ENCODE measurements at places on chromosomes 2 and 18.

- no peak for ATAC-seq
These were observed 213.7 kb downstream of the TSN start for GRCh38 chr2:121969166-121969565.

GRCh38 chr2:223674998-223675609 lies 72.9 kb upstream of the SCG2 start:
- no peak for ATAC-seq

DNA sequence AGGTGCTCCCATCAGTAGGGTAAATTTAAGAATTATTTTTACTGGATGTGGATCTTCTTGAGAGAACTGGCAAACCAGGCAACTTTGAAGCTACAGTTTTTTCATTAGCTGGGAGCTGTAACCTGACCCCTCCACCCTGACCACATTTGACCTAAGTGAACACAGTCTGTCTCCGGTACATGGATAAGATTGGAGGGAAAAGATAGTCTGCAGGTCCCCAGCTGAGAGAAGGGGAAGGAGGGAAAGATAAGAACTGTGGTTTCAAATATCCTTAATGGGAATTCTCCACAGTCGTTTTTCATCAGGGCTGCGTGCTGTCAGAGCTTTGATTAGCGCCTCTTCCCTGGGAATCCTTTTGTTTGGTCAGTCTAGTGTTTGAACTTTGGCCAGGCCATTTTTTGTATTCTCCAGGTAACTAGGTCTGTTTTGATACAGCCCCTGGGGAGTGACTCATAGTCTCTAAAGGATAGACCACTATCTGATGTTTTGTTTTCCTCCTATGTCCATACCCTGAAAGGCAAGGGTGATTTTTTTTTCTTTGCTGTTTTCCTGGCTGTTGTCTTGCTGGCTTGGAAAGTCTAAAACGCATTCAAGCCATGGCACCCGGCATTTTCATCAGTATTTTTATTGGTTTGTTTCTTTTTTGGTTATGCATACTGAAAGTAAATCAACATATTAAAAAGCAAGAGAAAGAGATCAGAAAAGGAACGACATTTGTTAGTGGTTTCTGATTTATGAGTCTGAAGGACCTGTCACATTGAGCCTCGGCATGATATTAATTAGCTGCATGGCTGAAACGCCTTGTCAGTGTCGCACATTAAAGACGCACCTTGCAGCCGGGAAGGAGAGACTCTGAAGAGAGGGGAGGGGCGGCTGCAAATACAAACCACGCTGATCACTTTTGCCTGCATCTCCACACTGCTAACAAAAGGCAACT lies 183.4 kb upstream of the FN1 start:
- ATAC-seq = no peak

DNA sequence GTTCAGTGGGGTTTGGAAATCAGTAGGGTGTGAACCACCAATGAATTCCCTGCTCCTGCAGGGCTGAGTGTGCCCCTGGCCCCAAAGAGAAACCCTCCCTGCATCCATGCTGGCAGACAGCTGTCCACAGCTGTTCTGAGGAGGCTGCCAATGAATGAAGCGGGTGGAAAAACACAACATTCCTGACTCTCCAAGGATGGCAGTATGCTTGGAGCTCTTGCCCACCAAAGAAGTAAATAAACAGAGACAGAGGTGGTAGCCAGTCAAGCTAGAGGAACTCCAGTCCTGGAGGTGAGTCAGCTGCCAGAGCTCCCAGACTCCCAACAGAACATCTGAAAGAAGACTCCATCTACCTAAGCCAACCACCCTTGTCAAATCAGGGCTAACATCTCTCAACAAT lies 6.2 kb downstream of the ZBTB7C start:
- no peak for ATAC-seq

DNA sequence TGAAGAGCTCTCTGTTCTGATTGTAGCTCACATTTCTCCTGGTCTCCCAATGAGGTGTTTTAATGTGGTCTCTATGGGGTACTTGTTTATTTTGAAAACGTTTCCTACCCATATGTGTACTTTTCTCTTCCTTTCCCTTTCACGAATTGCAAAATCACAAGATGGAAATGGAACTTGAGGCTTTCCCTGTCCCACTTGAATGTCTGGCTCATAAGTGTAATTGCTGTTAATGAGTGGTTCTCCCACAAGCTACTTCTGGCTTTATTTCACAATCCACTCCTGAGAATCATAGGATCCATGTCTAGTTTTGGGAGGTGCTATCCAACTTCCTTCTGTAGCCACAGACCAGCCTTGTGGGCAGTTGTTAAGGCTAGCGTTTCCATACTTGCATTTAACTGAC lies 81.1 kb upstream of the CAVIN2 start:
- ATAC-seq = no peak

GRCh38 chr2:64887565-64887964 lies 101.6 kb upstream of the SLC1A4 start:
- no peak for ATAC-seq

GRCh38 chr2:4553241-4553640 lies 849.9 kb downstream of the DCDC2C start:
- no peak for ATAC-seq

GRCh38 chr18:79738041-79738461 lies 58.4 kb downstream of the CTDP1 start:
- ATAC-seq = no peak

DNA sequence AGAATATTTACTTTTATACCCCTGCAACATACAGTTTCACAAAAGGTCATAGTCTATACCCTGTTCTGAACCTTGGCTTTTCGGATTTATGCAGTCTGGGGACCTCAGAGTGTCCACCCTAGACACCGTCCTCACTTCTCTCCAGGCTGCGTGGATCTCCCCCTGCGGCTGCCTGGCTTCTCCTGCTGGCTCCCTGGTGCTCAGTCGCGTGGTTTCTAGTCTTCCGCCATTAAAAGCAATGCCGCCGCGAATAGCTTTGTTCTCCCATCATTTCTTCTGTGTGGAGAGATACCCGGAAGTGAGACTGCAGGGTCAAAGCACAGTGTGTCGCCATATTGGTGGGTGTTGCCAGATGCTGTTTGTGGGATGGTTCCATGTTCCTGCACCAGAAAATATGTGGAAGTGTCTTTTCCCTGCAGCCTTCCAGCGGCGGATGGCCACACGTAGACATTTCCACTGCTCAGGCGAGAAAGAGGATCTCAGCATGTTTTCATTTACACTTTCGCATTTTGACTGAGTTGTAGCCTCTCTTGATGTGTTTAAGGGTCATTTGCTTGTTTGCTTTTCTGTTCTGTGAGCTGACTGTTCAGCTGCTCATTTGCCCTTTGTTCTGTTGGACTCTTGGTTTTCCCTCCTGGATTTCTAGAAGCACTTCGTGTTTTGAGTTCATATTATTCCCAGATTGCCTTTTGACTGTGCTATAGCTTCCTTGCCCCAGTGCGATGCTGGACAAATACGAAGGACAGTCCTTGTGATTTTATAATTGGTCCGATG lies 22.9 kb upstream of the ASB1 start:
- ATAC-seq = no peak

DNA sequence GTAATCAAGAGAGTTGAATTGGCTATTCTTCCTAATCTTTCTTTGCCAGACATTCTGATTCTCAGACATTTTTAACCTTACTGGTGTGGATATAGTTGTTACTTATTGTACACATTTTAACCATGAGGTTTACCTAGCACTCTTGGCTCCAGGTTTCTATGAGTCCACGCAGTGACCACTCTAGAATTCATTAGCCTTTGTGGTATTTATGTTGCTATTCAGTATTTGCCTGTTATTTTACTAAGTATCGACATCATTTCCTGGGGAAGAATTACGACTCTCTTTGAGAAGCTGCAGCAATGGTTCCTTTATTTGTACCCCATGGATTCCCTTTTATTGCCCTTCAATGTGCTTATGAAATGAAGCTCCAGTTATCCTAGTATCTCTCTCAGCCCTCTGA lies 120.7 kb downstream of the RDH14 start:
- ATAC-seq = no peak

Measured in activated CD4-positive, CD25-positive, alpha-beta regulatory T cell treated with anti-CD3 and anti-CD28 coated beads, Interleukin-2, amount 50 U/mL, for 24 hours (primary cell).